ENCODE measurements at places on chromosomes 7 and 10. TPM values are rescaled to one million over a fixed set of nuclear protein-coding genes. Genes with fewer than 3 reads are reported as not detected.

GRCh38 chr7:39249635-39250152 is 272.0 kb downstream of the POU6F2 start:
- H3K4me3 ChIP-seq = no peak overlapping the region
- no peak overlapping the region for H3K27ac ChIP-seq
- H3K36me3 ChIP-seq = no peaks in the 10 kb centered on the region
- DNase-seq = no peak
- H3K4me1 ChIP-seq = no peaks in the 10 kb centered on the region

DNA sequence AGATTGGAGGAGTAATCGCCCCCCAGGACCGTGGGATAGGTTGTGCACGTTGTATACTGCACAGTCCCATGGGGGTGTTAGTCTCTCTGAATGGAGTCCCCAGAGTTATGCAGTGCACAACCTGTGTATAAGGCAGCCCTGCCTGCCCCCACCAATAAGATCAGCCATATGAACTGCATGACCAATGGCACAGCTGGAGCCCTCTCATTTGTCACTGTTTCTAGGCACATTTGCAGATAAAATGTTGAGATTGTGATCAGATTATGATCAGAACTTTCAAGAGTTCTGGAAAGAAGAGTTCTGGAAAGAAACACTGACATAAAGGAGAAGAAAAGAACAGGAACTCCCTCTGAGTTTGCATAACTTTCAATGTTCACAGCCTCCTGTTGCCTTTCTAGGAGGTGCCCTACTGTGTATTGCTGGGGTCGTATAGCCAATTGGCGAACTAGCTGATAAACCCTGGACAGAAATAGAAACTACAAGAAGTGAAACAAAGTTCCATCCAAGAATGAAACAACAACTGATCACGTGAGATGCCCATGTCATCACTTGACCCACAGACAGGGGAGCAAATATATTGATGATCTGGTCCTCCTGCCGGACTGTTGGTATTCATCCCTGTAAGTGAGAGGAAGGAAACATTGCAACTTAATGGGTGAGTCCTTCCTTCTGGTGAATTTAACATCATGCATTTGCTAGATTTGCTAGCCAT is 49.6 kb upstream of the TOMM7 start:
- no peaks in the 10 kb centered on the region for H3K27me3 ChIP-seq
- H3K4me1 ChIP-seq = no peaks in the 10 kb centered on the region
- H3K27ac ChIP-seq = no peak overlapping the region

- no peaks in the 10 kb centered on the region for H3K27me3 ChIP-seq
- no peak overlapping the region for H3K27ac ChIP-seq
- no peak for DNase-seq
- peaks cover 3% of the 10 kb centered on the region for H3K4me1 ChIP-seq
Observed at GRCh38 chr10:79129361-79129997, 60.7 kb downstream of the ZMIZ1 start.

- DNase-seq = no peak
- no peaks in the 10 kb centered on the region for H3K4me1 ChIP-seq
- H3K4me3 ChIP-seq = no peak overlapping the region
- no peaks in the 10 kb centered on the region for H3K27me3 ChIP-seq
- H3K27ac ChIP-seq = no peak overlapping the region
Observed at GRCh38 chr10:1674501-1674900, 62.8 kb downstream of the ADARB2 start.

ZNF25 gene
- total RNA-seq = 5.9 TPM

Data from CD4-positive, CD25-positive, alpha-beta regulatory T cell (primary cell).